CD4-positive, alpha-beta T cell treated with Interleukin-6 at 100 ng/mL for 8 hours (primary cell): ENCODE measurements at places on chromosomes 5 and 9.
A peak's percentile ranks its signal among the peaks of the same experiment; 100 is the strongest.

- no peak for DNase-seq
Measured at GRCh38 chr5:50720061-50720710, 53.7 kb downstream of the PARP8 start.

GRCh38 chr9:90142580-90142979 lies 500.0 kb downstream of the DIRAS2 start:
- peak; percentile 28 for DNase-seq

DNA sequence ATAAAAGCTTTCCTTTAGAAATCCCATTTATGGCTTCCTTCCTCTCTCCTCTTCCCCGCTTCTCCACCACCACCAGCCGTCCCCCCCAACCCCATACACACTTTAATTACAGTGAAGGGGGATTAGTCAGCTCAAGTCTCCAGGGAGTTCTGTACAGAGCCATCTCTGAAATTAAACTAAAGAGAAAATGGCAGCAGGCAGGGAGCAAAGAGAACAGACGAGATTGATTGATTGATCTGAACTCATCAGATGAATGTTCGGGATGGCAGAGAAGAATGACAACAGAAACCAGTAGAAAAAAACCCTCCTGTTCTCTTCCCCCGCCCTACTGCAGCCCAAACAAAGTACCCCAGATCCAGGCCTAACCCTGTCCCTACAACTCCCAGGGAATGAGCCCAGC lies 241.7 kb upstream of the PANK3 start:
- DNase-seq: no peak

DNA sequence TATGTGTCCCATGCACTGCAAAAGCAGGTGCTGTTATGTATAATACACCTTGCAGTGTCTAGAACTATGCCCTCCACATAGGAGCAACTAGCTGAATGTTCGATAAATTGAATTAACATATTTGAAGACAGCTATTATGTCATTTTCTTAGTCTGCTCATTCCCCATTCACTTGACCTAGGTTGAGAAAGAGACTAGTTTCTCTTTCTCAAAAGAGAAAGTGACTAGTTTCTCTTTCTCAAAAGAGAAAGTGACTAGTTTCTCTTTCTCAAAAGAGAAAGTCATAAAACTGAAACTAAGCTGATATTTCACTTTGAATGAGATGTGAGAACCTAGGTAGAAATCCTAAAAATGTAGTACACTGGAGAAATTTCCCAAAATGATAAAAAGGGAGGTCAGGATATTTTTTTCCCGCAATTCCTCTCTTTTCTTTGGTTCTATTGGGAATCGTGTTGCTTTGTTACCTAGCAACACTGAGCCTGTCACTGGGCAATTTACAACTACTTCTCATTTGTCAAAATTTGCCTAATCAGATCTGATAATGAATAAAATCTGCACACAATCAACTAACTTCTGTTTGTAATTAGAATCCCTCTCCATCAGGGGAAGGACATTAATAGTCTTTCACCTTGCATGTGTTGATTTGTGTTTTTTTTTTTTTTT lies 132.0 kb upstream of the GRIA1 start:
- no peak for DNase-seq

GRCh38 chr5:39209924-39210323 lies 9.4 kb downstream of the FYB1 start:
- peak; percentile 92 for DNase-seq

DNA sequence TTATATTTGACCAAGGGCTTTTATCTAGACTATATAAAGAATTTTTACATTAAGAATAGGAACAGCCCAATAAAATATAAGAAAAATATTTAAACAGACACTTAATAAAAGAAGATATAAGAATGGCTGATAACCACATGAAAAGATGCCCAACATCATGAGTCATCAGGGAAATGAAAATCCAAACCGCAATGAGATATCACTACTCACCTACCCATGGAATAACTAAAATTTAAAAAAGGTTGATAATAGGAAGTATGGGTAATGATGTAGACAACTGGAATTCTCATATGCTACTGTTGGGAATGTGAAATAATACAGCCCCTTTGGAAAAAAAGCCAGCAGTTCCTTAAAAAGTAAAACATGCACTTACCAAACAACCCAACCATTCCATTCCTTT lies 206.9 kb upstream of the PCSK5 start:
- DNase-seq: no peak

DNA sequence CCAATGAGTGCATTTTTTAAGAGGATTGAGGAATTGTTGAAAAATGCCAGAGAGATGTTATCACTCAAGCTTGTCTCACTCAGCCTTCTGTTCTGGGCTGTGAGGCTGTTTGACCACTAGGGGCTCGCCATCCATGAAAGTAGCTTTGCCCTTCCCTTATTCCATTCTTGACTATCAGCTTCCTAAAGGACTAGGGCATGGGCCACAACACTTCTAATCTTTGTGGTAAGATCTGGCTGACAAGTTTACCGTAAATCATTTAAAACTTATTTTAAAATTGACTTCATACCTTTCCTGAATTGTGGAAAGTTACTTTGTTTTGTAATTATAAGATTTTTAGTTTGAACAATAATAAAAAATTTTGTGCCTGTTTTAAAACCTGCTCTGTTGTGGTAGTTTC lies 49.5 kb downstream of the TJP2 start:
- no peak for DNase-seq

- DNase-seq: no peak
Measured at GRCh38 chr5:154211641-154212390, 21.3 kb downstream of the GALNT10 start.

DNA sequence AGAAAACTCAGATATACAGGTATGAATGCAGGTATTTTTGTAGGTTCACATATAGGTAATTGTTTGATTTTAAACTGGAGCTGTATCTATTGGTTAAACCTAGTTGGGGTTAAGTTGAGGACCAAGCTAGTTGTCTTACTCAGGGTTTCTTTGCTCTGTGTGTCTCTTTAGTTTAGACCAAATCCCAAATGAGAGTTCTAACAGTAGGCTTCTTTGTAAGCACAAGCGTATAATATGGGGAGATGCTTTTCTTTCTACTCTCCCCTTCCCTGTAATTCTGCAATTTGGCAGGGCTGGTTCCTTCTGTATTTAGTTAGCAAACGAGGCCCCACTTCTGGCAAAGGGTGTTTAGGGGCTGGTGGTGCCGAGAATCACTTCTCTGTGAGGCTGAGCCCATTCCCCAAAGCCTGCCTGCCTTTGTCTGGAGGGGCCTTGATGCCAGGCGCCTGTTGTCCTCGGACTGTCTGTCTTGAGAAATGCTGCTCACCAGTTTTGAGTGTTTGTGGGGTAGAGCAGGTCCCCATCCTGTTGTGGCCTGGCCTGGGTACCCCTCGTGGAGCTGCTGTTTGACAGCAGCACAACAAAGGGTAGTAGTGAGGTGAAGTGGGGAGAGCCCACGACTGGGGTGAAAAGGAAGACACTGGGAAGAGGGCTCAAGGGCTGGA lies 259.3 kb downstream of the FANCC start:
- DNase-seq: no peak

DNA sequence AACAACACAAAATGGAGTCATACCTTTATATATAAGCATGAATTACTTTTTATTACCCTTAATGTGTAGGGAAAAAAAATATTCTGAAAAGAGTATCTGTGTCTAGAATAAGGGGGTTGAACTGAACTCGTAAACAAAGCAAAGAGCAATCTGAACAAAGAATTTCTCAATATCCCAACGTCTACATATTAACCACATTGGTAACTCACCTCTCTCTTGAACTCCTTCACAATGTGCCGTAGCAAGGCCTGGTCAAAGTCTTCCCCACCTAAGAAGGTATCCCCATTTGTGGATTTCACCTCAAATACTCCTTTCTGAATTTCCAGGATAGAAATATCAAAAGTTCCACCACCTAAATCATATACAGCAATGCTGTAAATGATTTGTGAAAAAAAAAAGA lies 8.4 kb downstream of the HSPA9 start:
- no peak for DNase-seq

DNA sequence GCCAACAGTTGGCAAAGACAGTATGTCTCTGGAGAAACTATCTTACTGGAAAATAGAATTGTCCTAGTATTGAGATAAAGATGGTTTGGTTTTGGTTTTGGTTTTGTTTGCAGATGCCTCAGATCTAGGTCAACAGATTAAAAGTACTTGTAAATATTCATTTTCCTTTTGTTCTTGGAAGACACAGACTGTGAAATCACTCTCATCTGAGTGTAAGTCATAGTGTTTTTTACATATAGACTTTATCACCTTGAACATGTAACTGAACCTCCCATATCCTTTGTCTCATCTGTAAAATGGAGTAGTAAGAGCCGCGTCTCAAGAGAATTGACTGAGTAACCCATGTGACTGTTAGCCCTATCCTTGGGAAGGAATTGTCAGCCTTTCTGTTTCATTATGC lies 34.3 kb downstream of the MAP3K1 start:
- no peak for DNase-seq

GRCh38 chr9:111572950-111573604 lies 26.4 kb downstream of the PTGR1 start:
- DNase-seq: no peak

- no peak for DNase-seq
Measured at GRCh38 chr5:65811004-65811403, 89.0 kb downstream of the NLN start.

- DNase-seq: no peak
Measured at GRCh38 chr5:175032741-175033151, 308.4 kb downstream of the MSX2 start.

DNA sequence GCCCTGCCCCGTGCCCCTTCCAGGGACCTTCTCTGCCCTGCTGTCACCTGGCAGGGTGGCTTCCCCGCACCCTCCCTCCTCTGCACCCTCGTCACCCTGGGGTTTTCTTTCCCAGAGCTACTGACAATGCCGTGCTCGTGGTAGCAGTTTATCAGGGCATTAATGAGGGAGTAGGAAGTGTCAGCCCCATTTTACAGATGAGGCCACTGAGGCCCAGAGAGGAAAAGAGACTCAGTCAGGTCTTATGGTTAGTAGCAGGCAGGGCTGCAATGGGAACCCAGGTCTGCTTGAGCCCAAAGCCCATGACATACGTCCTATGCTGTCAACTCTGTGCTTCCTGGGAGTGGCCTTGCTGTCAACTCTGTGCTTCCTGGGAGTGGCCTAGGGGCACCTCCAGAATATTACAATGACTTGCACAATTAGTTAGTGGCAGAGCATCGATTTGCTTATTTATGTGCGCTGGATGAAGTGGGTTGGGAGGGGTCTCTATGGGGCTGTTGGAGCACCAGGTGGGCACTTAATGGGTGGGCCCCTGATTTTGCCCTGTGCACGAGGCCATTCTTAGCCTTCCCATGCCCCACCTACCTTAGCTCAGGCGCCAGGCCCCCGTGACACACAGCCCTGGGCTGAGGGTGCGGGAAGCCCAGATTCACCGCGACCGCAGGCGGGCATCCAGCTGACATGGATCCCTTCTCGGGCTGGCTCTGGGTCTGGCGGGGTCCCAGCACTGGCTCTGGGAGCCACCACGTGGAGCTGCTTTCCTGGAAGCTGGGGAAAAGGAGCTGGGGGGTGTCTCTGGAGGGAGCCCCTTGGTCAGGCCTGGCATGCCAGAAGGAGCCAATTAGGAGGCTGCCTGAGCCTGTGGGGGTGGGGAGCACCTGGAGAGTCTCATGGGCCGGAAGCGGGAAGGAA lies 82.0 kb upstream of the ORM1 start:
- DNase-seq: no peak

- no peak for DNase-seq
Measured at GRCh38 chr9:111870774-111871498, 25.7 kb upstream of the UGCG start.

DNA sequence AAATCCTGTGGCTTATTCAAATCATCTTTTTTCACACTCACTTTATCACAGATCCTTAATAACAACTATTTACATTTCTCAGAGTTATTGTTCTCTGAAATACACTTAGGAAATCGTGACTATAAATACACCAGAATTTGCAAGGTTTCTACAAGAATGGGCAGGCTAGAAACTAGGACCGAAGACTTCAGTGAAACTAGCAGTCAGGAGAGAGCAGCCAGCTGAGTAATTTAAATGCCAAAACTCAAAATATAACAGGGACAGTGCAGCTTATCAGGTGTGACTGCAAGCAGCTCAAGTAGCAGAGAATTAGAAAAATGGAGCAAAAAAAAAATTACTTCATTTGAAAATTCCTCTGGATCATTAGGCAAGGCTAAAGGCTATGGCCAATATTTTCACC lies 719.3 kb upstream of the ZNF608 start:
- DNase-seq: no peak

DNA sequence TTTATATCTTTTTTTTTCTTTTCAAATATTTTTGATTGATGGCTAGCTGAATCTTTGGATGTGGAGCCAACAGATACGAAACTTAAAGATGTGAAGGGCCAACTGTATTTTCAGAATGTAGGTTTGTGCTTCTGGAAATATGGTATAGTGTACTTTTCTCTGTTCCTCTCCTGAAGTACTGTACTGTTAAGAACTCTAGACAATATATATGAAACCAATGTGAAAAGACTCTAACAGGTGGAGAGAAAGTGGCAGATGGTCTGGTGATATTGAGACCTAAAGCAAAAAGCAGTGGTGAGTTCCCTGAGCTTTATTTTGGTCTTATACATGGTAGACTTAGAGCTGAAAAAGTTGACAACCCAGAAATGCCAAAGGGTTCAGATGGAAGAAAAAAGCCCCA lies 185.0 kb upstream of the GRIN3A start:
- no peak for DNase-seq

DNA sequence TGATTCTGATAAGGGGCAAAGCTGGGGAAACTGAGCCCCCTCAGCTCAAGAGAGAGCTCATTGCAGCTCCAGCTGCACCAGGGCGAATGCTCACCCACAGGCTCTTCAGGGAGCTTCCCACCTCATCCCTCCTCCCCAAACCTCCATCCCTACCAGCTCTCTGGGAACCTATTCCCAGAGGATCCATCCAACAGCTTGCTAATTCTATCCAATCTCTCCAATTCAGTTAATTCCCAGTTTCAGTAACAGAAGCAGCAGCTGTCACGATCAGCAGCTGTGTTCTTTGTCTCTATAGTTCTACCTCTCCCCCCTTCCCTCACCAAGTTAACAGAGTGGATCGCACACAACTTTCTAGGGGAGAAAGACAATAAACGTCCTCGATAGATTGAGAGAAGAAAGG lies 135.5 kb upstream of the EFNA5 start:
- DNase-seq: no peak

DNA sequence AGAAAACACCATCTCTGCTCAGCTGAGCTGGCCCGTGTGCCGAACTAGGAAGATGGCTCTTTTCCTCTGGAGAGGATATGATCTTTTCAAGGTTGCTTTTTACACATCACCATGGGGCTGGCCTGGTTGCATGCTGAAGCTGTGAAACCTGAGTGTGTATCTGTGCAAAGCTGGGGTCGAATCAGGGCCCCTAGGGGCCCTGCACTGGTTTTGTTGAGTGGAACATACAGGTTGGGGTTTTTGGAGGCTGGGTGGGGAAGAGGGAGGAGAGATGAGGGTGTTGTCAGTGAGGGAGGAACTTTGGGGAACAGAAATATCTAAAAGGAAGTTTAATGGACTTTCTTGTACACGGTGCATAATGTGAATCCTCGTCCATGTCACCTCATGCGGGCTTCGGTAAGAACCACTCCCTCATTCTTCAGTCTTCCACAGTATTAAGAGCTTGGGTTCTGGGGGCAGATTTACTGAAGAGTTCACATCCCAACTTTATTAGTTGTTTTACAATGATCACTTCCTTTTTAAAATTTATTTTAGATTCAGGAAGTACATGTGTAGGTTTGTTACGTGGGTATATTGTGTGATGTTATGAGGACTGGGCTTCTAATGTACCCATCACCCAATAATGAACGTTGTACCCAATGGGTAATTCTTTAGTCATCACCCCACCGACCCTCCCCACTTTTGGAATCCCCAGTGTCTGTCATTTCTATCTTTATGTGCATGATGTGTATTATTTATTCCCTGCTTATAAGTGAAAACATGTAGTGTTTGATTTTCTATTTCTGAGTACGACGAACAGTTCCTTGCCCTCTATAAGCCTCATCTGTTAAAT lies 238.2 kb downstream of the NR3C1 start:
- DNase-seq: no peak
